Suprapubic skin (tissue), 4 donors: ENCODE measurements at places on chromosomes 13 and 19.

GRCh38 chr13:113922412-113923118 is 51.3 kb downstream of the C13orf46 start:
- H3K27me3 ChIP-seq, result peaks cover 10% of the 10 kb centered on the region
- H3K4me1 ChIP-seq, result peaks cover 10% of the 10 kb centered on the region
- H3K4me3 ChIP-seq, result no peak overlapping the region
- DNase-seq, result peak; percentile 65

DNA sequence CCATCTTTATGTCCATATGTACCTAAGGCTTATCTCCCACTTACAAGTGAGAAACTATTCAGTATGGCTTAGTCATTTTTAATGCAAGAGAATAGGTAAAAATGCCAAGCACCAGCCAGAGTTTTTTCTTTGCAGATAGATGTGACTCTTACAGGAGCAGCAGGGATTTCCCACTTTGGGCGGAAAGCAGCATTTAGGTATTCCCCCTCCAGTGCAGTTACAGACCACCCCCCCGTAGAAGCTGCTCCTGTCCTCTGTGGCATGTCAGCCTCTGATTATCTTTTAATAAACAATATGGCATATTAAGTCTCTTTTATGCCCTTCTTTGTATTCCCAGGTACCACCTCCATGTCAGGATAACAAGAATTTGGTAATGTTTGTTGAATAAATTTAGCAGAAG is 24.7 kb upstream of the USPL1 start:
- H3K4me1 ChIP-seq, result no peaks in the 10 kb centered on the region
- DNase-seq, result no peak
- no peak overlapping the region for H3K4me3 ChIP-seq
- no peaks in the 10 kb centered on the region for H3K27me3 ChIP-seq
- H3K36me3 ChIP-seq, result no peaks in the 10 kb centered on the region

DNA sequence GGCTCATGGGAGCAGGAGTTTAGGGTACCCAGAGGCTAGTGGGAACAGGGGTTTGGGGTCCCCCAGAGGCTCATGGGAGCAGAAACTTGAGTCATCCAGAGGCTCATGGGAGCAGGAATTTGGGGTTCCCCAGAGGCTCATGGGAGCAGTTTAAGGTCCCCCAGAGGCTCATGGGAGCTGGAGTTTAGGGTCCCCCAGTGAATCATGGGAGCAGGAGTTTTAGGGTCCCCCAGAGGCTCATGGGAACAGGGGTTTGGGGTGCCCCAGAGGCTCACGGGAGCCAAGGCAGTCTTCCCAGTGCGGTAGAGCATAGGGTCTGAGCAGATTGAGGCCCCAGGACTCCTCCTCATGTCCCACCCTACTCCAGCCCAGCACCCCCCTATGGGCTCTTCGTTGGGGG is 8.6 kb upstream of the FLT3LG start:
- H3K27me3 ChIP-seq, result no peaks in the 10 kb centered on the region
- peaks cover 40% of the 10 kb centered on the region for H3K36me3 ChIP-seq
- H3K4me1 ChIP-seq, result peaks cover 28% of the 10 kb centered on the region
- DNase-seq, result no peak
- no peak overlapping the region for H3K27ac ChIP-seq

- peak overlapping the region; percentile 97 for H3K4me3 ChIP-seq
- peak overlapping the region; percentile 97 for H3K27ac ChIP-seq
- DNase-seq, result peak; percentile 86
- no peaks in the 10 kb centered on the region for H3K27me3 ChIP-seq
- H3K4me1 ChIP-seq, result peaks cover 59% of the 10 kb centered on the region
Measured at GRCh38 chr19:40799558-40800338, 757 bp downstream of the EGLN2 start.

- DNase-seq, result no peak
- no peak overlapping the region for H3K27ac ChIP-seq
- H3K4me3 ChIP-seq, result no peak overlapping the region
- H3K27me3 ChIP-seq, result peaks cover 3% of the 10 kb centered on the region
- no peaks in the 10 kb centered on the region for H3K36me3 ChIP-seq
Measured at GRCh38 chr19:42122691-42123607, 9.3 kb downstream of the POU2F2 start.

- DNase-seq, result no peak
- H3K27me3 ChIP-seq, result no peaks in the 10 kb centered on the region
- no peaks in the 10 kb centered on the region for H3K4me1 ChIP-seq
- H3K27ac ChIP-seq, result no peak overlapping the region
Measured at GRCh38 chr13:35256459-35257148, 219.9 kb downstream of the MAB21L1 start.
